ENCODE measurements at places on chromosomes 13 and 19.

GRCh38 chr19:35457173-35457572 is 9.1 kb downstream of the FFAR2 start:
- DNase-seq: no peak

DNA sequence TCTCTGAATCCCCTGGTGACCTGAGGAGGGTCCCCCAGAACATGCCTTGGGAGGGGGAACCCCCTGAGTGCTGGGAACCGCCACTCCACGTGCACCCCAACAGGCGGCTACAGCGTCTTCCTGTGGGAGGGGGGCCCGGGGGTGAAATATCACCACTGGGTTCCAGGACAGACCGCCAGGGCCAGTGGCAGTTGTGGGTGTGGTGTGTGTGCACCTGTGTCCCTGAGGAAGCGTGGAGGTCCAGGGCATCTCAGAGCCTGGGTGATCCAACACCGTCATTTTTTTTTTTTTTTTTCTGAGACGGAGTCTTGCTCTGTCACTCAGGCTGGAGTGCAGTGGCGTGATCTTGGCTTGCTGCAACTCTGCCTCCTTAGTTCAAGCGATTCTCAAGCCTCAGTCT is 4.2 kb downstream of the ADGRE5 start:
- DNase-seq: no peak

GRCh38 chr13:45368571-45368970 is 27.6 kb upstream of the TPT1 start:
- DNase-seq: no peak

GRCh38 chr19:2150794-2151338 is 500 bp downstream of the AP3D1 start:
- DNase-seq: no peak

- DNase-seq: no peak
Measured at GRCh38 chr19:45995715-45996385, 583 bp downstream of the CCDC61 start.

GRCh38 chr13:96898212-96898611 is 96.1 kb downstream of the OXGR1 start:
- DNase-seq: no peak

DNA sequence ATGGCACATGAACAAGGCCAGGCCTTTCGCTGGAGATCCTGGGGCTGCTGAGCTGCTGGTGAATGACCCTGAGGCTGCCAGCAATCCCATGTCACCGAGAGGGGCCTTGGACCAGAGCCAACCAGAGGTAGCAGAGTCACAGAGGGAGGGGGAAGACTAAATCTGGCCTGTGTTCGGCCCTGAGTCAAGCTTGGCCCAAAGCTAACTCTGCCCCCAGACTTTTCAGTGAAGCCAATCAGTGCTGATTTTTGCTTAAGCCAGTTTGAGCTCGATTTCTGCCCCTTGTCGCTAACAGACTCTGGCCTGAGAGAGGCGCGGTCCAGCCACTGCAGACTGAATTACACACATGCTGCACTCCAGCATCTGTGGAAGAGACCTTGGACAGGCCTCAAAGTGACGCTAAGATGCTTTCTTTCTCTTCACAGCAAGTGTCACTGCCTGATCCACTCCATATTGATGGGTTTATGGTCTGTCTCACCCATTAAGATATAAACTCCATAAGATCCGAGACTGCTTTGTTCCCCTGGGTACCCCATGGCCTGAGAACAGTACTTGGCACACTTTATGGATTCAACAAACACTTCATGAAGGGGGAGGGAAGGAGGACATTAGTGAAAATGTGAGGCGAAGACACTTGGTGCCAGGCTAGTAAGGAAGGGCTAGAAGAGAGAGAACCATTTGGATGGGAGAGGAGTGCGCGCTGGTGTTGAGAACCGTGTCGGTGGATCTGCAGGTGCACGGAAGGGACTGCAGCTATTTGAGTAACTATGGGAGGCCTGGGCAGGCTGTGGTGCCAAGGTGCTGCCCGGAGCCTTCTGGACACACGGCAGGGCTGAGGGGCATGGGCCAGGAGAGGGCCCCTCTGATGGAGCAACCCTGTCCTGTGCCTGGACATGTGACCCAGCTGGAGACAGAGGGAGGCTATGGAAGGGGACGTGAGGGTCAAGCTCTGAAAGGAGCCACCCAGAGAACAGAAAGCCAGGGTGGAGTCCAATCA is 17.6 kb downstream of the RANBP3 start:
- DNase-seq: no peak

- peak; percentile 63 for DNase-seq
Measured at GRCh38 chr19:11963566-11964355, 1.1 kb upstream of the ZNF763 start.

GRCh38 chr19:7355151-7355820 is 6.5 kb downstream of the ARHGEF18 start:
- DNase-seq: no peak

GRCh38 chr19:30791088-30791487 is 418.9 kb downstream of the ZNF536 start:
- no peak for DNase-seq

- peak; percentile 26 for DNase-seq
Measured at GRCh38 chr13:49214917-49215376, 5.2 kb upstream of the MLNR start.

DNA sequence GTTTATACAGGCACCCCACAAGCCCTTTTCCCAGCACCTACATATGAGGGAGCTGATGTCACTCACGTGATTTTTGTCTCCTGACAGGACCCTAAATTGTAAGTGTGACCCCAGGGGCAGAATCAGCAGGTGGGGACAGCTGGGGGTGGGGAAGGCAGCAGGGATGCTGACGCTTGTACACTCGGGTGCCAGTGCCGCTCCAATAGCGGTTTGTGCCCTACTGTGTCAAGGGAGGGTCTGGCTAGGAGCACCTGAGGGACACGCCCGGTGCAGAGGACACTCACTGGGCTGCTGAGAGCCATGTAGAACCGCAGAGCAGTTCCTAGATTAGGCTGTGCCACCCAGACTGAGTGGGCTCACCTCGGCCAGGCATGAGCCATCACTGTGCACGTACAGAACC is 81.3 kb downstream of the SCGB2B2 start:
- no peak for DNase-seq

DNA sequence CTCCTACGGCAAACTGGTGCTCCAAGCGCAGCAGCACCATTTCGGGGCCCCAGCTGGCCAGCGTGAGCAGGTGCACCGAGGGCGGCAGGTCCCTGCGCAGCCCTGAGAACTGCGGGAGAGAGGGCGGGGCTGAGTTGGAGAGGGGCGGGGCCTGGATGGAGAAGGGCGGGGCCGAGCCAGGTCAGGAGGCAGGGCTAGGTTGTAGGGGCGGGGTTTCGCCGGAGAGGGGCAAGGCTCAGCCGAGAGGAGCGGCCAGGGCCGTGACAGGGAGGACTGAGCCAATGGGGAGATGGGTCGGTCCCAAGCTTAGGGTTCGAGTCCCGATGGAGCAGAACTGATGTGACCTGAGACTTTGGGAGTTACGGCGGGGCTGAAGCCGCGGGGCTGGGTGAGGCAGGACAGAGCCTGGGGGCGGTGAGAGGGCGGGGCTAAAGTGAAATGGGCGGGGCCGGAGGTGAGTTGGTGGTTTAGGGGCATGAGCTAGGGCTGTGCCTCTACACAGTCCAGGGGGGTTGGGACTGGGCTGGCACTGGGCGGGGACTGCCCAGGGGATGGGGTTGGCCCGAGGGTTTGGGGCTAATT is 19.0 kb downstream of the MAN2B1 start:
- peak; percentile 55 for DNase-seq

- DNase-seq: no peak
Measured at GRCh38 chr19:18839465-18840287, 7.9 kb downstream of the UPF1 start.

DNA sequence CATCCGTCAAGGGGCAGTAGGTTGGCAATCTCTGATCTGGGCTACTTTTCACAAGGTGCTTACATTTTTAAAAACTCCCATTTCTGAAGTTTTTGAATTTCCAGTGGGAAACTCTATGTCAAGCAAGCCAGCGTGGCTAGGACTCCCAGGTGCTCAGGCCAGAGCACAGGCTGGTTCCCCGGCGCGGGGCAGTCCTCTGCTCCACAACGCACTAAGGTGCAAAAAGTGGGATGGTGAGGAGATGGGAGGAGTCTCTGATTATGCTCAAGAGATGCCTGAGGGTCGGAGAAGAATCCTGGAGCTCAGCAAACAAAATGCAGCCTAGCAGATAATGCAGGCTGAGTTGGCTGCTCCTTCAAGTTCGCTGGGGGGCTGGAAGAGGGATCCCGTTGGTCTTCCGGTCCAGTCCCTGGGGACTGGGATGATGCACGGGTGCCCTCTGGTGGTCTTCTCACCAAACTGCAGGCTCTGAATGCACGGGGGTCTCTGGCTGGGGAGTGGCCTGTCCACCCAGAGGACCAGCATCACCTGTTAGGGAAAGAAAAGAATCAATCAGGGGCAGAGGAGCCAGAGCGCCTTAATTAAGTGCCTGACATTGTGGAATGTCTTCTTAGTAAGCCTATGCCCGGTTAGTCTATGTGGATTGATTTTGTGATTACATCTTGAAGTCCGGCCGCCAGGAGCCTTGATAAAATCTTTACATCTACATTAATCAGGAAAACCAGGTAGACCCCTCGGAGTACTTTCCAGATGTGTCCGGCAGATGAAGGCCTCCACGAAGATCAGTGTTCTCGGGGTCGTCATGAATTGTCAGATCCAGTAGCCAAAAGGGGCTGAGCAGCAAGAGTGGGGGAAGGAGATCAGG is 244.4 kb upstream of the MAB21L1 start:
- DNase-seq: peak; percentile 27

- no peak for DNase-seq
Measured at GRCh38 chr13:112451512-112452379, 75.6 kb downstream of the SPACA7 start.

DNA sequence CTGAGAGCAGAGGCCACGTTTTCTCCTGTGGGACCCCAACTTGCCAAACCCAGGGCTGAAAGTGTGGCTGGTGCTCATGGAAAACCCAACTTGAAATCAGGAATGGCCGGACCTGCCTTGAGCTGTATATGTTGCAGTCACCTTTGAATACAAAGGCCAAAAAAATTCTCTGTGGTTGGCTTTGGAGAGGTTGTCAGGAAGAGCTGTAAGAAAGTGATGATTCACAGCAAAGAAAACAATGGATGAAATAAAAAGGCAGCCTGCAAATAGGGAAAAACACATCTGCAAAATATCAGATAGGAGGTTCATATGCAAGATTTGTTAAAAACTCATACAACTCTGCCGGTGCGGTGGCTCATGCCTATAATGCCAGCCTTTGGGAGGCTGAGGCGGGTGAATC is 715.8 kb downstream of the UQCRFS1 start:
- DNase-seq: no peak

GRCh38 chr13:95920485-95920884 is 132.7 kb downstream of the UGGT2 start:
- DNase-seq: no peak

GRCh38 chr13:39037410-39037879 is 444 bp downstream of the PROSER1 start:
- DNase-seq: no peak

DNA sequence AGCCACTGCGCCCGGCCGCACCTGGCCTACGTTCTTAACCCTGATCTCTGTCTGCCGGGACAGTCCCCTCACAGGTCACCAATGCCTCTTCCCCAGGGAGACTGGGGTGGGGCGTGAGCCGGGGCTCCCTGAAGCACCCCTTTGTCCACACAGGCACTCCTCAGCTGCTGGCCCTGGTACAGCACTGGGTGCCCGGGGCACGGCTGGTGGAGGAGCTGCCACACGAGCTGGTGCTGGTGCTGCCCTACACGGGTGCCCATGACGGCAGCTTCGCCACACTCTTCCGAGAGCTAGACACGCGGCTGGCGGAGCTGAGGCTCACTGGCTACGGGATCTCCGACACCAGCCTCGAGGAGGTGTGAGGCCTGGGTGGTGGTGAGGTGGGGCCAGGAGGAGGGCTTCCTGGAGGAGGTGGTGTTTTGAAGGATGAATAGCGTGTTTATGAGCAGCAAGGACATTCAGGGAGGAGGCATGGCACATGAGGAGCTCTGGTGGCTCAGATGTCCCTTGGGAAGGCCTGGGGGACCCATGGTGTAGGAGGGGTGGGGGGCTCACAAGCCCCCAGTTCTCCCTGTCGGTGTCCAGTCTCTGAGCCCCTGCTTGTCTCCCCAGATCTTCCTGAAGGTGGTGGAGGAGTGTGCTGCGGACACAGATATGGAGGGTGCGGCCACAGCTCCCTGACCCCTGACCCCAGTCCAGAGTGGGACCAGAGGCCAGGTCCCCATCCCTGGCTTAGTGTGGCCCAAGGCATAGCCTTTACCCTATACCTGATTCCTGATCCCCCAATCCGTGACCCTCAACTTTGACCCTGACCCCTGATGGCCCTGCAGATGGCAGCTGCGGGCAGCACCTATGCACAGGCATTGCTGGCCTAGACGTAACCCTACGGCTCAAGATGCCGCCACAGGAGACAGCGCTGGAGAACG is 13.5 kb upstream of the ARHGAP45 start:
- DNase-seq: no peak

DNA sequence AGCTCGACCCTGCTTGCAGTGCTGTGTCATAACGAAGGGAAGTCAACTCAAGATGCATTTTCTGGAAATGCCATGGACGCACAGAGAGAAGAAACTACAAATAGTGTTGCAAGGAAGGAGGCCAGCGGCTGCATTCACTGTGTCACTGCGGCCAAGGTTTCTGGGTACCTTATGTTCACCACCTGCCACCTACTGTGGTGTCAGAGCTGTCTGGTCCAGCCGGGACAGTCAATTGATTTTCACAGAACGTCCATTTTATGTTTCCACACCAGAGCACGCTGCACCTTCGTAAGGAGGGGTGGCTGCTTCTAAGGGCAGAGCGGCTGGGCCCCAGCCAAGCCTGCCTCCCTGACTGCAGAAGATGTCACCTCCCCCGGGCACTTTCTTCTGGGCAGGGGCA is 17.7 kb downstream of the TSHZ3 start:
- no peak for DNase-seq

- no peak for DNase-seq
Measured at GRCh38 chr19:34044021-34044420, 128.3 kb upstream of the LSM14A start.

- no peak for DNase-seq
Measured at GRCh38 chr19:15253061-15253460, 20.8 kb upstream of the EPHX3 start.

DNA sequence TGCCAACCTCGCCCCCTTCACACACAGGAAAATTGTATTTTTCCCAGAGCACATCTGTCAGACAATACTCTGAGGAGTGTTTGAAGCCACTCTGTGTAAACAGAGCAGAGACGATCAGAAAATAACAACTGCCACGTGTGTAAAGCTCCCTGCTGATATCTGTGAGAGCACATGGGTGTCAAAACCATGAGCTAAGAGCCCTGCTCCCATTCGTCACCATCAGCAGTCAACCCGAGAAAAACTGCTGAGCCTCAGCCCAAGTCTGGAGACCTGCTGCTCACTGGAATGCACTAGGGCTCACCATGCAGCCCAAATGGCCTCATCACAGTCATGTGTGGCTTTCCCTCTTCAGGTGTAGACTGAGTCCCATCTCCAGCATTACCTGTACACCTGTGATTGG is 304.1 kb downstream of the FGF14 start:
- DNase-seq: no peak

Data from activated T-cell treated with anti-CD3 and anti-CD28 coated beads for 48 hours (primary cell).